ENCODE measurements at places on chromosomes 16 and 17.

- DNase-seq: no peak
Measured at GRCh38 chr17:4023220-4023619, 59.0 kb upstream of the ATP2A3 start.

DNA sequence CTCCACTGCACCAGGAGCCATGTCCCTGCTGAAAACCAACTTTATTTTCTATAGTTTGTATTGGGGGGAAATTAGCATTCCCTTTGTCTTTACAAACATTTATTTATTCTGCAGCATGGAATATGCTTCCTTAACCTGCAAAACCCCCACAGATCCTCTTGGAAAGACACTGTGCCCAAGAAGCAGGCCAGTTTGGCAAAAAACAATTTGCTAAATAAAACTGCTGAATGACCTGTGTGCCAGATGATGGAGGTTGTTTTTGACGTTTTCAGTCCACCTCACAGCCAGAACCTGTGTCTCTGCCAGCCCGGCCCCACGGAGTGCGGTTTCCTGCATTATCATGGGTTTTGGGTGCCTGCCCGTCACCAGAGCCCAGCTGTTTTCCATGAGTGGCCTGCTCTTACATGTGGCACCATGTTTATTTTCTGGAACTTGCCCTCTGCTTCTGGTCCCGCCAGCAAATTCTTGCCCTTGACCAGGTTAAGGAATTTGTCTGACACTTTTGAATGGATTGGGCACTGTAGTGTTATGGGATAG is 26.4 kb downstream of the ORC6 start:
- DNase-seq: no peak

DNA sequence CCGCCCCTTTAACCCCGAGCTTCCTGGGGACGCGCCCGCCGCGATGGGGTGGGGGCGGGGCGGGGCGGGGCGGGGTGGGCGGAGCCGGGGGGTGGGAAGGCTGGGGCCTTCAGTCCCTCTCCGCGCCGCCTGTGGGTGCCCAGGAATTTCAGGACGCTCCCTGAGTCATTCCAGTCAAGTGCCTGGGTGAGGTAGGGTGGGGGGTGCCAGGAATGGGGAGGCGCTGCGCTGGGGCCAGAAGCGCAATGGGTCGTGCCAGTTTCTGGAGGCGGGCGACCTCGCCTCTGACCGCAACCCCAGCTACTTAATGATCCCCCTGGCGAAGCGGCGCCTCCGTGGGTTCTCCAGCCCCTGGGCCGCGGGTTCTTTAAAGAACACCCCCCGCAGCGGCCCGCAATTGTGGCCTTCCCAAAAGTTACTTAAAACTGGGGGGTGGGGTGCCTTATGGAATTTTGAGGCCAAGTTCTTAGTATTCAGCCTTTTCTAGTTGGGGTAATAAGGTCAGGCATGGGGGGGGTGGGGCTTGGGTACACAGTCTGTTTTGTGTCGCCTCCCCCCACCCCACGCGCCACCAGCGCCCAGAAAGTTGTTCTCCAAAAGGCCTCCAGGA is 826 bp upstream of the GSE1 start:
- peak; percentile 58 for DNase-seq

DNA sequence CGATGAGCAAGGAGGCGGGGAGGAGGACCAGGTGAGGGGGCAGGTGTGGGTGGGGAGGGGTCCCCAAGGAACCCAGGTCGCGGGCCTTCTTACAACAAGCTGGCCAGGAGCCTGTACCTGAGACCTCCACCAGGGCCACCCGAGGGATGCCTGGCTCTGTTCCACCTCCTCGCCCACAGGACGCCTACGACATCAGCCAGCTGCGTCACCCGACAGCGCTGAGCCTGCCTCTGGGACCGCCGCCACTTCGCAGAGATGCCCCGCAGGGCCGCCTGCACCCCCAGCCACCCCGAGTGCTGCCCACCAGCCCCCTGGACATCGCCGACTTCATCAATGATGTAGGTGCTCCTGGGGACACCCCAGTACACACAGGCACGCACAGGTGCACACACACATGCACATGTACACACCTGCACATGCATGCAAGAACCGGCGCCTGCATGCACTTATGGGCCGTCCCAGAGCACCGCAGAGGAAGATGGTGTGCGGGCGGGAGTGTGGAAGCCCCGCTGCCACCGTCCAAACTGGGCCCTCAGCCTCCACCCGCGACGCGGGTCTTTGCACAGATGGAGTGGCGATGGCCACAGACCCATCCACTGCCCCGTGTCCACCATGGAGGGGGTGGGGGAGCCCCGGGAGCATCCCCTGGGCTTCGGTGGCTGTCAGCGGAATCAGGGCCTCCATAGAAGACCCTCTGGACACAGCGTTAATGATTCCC is 6.6 kb downstream of the SLC22A31 start:
- no peak for DNase-seq

DNA sequence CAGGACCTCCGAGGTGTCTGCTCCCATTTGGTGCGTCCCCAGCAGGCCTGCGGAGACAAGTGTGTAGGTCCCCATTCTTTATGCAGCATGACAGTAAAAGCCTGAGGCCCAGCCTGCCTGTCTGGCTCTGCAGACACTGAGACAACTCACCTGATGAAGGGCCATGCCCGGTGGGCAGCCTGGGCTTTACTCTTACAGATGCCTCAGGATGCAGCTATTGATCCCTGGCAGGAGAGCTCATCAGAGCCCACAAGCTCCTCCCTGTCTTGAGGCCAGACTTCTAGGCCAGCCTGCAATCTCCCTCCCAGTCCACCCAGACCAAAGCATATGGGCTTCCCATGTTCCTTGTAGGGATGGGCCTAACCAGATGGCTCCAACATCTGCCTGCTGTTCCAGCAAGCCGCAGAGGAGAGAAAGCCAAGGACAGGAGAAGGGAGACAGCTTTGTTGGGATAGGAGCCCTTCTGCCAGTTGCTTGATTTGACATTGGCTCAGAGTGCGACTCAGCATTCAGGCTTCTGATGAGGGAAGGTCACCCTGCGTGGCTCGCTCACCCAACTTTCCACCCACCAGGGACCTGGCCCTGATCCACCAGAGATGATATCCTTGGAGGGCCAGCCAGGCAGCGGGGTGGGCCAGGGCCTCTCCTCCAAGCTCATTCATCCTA is 87.5 kb downstream of the SOCS1 start:
- DNase-seq: no peak

DNA sequence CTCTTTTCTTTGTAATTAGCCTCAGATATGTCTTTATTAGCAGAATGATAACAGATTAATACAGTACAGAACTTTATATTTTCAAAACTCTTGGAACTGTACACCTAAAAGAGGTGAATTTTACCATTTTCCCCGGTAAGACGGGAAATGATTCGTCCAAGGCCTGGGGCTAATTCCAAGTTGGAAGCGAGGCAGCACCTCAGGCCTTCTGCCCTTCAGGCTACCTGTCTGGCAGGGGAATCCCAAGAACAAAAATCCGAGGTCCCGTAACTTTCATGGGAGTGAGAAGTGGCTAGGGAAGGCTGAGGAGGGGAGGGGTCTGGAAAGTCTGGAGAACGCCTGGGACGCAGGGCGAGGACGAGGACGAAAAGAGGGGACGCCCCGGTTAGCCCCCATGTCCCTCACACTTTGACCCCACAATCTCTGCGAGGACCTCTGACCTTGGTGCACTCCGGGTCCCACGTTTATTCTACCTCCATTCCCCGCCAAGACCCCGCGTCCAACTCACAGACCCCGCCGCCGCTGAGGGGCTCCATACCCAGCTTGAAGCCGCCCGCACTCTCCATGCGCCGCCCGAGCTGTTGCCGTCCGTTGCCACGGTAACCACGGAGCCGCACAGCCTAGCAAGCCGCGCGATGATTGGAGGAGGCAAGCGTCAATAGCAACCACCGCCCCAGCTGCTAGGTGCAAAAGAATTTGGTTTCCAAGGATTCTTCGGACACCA is at the start of gene HYDIN:
Gene HYDIN (minus strand): TSS at position 601 of the 724 bp plus-strand sequence. CDS start 43,827 bp downstream, outside the sequence.
- DNase-seq: peak; percentile 44

GRCh38 chr16:67164599-67165061 is at the start of gene HSF4:
TSS of gene HSF4 (plus strand) at chr16:67164745. CDS start at chr16:67164812, 67 bp downstream.
- DNase-seq: no peak

- DNase-seq: peak; percentile 10
Measured at GRCh38 chr17:8475781-8476180, 40.1 kb downstream of the NDEL1 start.

GRCh38 chr17:51322390-51323029 is 62.2 kb downstream of the UTP18 start:
- no peak for DNase-seq

DNA sequence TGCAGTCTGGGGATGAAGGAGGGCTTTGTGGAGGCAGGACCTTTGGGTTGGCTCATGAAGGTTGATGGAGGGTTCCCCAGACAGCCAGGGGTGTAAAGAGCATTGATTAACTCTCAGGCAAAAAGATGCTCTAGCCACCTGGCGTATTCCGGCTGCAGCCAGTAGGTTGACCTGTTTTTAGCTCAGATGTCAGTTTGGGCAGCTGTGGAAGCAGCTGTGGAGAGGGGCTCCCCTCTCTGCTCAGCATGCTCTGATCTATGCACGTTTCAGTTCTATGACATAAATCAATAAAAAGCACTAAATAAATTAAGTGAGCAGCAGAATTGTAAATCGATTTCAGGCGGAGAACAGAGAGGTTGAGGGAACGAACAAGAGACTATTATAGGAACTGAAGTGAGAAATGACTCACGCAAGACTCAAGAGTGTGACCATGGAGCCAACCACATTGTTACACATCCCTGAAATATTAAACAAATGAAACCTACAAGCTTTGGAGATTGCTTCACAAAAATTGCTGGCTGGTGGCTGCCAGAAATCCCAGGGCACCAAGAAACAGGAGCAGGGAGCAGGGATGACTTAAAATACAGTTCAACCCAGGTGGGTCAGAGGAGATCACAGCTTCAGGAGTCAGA is 111.9 kb downstream of the GSG1L start:
- no peak for DNase-seq

GRCh38 chr16:23635958-23636357 is 5.2 kb downstream of the PALB2 start:
- DNase-seq: no peak

GRCh38 chr16:48542020-48542473 is 67.9 kb downstream of the N4BP1 start:
- no peak for DNase-seq

DNA sequence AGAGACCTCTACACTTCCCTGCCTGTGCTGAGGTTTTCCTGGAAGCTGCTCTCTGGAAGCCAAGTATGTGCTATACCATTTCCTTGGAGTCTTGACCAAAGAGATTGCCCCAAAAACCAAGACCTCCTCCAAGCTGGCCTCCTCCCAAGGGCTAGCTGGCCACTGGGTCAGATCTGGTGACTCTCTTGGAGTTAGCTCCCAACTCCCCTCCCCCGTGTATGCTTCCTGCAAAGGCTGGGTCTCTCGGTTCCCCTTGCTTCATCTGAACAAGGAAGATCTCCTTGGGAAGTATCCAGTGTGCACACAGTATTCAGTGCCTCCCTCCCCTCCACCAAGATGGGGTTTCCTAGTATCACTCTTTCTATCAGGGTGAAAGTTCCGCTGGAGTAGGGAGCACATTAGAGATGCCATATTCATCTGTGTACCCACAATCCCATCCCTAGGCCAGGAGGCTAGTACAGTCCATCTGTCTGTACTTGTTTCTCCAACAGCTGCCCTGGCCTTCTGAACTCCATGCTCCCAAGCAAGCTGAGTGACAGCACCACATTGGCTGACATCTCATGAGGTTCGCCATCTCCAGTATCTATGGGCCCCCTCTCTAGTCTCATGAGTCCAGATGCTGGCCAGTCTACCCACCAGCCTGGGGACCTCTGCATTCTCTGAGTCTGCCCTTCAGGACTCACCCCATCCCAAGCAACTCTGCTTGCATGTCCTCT is 3.2 kb downstream of the GAS7 start:
- DNase-seq: no peak

DNA sequence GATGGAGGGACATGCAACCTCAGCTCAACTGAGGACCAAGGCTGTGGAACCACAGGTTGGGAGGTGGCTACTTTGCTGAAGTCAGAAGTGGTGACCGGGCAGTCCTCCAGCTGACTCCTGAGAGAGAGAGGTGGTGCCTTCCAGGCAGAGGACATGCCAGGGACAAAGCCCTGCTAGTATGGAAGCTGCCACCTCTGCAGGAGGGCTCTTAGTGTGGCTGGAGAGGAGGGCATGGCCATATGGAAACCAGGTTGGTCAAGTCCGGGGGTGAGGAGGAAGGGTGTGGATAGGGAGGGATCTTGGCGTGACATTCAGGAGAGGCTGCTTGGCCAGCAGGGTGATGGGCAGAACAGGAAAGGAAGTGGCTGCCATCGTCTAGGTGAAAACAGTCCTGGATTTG is 5.7 kb downstream of the C16orf86 start:
- DNase-seq: no peak

- no peak for DNase-seq
Measured at GRCh38 chr17:74591503-74591902, 580 bp downstream of the CD300LD start.

DNA sequence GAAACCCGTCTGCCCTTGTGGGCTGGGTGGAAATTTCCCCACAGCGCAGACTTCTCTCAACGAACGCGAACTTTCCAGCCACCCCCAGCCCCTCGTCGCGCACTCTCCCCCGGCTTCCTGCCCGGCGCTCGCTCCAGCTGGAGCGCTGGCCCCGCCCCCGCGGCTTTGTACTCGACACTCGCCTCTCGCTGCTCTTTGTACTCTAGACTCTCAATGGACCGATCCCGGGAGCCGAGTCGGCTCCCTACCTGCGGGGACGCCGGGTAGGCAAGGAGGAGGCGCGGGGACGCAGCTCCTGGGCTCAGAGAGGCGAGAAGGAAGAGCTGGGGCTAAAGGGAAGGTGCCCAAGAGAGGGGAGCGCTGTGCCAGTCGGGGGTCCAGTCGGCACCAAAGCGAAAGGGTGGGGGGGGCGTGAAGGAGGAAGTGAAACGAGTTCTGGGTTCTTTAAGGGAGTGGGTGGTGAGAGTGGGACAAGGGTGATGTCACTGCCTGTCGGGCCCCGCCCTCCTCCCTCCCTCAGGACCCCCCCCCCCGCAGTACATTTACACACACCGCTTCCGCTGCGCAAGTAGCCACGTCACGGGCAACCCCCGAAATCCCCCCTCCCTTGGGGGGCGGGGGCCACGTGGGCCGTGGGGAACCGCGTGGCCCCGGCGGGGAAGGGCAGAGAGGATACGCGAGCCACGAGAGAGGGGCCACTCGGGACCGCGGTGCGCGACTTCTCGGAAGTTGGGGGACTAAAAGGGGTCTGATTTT is 9.7 kb downstream of the KDM6B start:
- DNase-seq: peak; percentile 90

DNA sequence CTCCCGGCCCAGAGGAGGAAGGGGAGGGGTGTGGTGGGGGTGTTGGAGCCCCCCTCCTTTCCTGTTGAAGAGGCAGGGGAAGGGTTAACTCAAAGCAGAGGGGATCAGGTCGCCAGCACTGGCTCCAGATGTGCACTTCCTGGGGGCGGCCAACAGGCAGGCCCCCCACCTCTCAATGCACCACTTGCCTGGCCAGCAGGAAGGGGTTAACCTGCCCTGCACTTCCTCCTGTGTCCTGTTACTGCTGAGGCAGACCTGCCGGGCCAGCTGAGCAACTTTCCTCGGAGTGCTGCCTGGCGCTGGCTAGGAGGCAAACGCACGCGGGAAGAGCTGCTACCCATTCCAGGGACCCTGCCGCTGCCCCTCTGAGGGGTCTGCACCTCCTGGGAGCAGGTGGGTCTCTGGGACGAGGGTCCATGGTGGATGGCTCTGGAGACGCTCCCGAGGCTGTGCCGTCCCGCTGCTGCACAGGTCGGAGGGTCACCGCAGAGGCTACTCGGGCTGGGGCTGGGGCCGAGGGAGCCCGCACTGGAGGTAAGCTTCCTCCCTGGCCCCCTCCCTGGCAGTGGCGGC is at the start of gene EPN3:
Gene EPN3 (plus strand): TSS at position 284 of the 573 bp plus-strand sequence. CDS start 3,822 bp downstream, outside the sequence.
- DNase-seq: no peak

- no peak for DNase-seq
Measured at GRCh38 chr16:25523183-25523582, 168.6 kb upstream of the HS3ST4 start.

GRCh38 chr17:17440010-17440843 is 36.6 kb upstream of the MED9 start:
- DNase-seq: peak; percentile 89

- no peak for DNase-seq
Measured at GRCh38 chr16:11667221-11667823, 933 bp upstream of the SNN start.

Measured in stimulated activated CD8-positive, alpha-beta memory T cell treated with anti-CD3 and anti-CD28 coated beads, Interleukin-4, amount 100 ng/mL, for 48 hours (primary cell).